Right atrium auricular region (tissue), 2 donors: ENCODE measurements at places on chromosomes 5 and 9. TPM values are rescaled to one million over a fixed set of nuclear protein-coding genes. Genes with fewer than 3 reads are reported as not detected.

GRCh38 chr5:179318221-179318955, 26.9 kb downstream of the ADAMTS2 start:
- no peaks in the 10 kb centered on the region for H3K36me3 ChIP-seq
- no peak for DNase-seq
- H3K27me3 ChIP-seq, result no peaks in the 10 kb centered on the region
- no peak overlapping the region for H3K4me3 ChIP-seq
- peaks cover 33% of the 10 kb centered on the region for H3K4me1 ChIP-seq

GRCh38 chr9:114906922-114907571, 23.3 kb downstream of the TNFSF8 start:
- no peaks in the 10 kb centered on the region for H3K27me3 ChIP-seq
- DNase-seq, result no peak
- no peaks in the 10 kb centered on the region for H3K36me3 ChIP-seq
- H3K27ac ChIP-seq, result no peak overlapping the region

GRCh38 chr9:35906923-35907699, 1.1 kb downstream of the HRCT1 start:
- peak; percentile 87 for DNase-seq
- peak overlapping the region; percentile 96 for H3K27ac ChIP-seq
- no peaks in the 10 kb centered on the region for H3K4me1 ChIP-seq

DNA sequence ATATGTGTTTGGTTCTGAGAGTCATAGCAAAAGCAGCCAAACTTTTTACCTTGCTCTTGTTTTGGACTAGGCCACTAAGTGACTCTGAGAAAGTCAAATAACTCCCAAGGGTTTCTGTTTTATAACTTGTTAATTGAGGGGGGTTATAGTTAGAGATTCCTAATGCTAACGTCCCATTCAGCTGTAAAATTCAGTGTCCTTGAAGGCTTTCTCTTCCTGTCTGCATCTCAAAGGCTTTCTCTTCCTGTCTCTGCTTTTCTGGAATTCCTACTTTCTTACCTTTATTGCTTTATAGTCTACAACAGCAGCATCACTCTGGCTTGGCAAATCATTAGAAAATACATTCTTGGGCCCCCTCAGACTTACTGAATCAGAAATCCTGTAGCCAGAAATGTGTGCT, 479.5 kb upstream of the SEMA6A start:
- no peak for DNase-seq
- H3K27me3 ChIP-seq, result no peaks in the 10 kb centered on the region
- no peaks in the 10 kb centered on the region for H3K4me1 ChIP-seq
- no peaks in the 10 kb centered on the region for H3K36me3 ChIP-seq

GRCh38 chr5:177496070-177496726, 1.2 kb downstream of the PDLIM7 start:
- peak overlapping the region; percentile 93 for H3K4me3 ChIP-seq
- peak overlapping the region; percentile 97 for H3K27ac ChIP-seq
- DNase-seq, result no peak
- peaks cover 26% of the 10 kb centered on the region for H3K36me3 ChIP-seq

DNA sequence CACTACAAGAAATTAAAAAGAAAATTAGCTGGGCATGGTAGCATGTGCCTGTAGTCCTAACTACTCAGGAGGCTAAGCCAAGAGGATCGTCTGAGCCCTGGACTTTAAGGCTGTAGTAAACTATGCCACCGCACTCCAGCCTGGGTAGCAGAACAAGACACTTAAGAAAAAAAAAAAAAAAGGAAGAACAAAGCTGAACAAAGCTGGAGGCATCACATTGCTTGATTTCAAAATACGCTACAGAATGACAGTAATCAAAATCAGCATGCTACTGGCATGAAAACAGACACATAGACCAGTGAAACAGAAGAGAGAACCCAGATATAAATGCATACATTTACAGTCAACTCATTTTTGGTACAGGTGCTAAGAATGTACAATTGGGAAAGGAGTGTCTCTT, 14.5 kb upstream of the OTULIN start:
- no peak overlapping the region for H3K4me3 ChIP-seq
- no peak for DNase-seq

- no peaks in the 10 kb centered on the region for H3K27me3 ChIP-seq
- DNase-seq, result no peak
- peaks cover 17% of the 10 kb centered on the region for H3K4me1 ChIP-seq
- peak overlapping the region; percentile 89 for H3K4me3 ChIP-seq
- H3K27ac ChIP-seq, result peak overlapping the region; percentile 95
Observed at GRCh38 chr9:124940521-124940893, 376 bp downstream of the GOLGA1 start.

DNA sequence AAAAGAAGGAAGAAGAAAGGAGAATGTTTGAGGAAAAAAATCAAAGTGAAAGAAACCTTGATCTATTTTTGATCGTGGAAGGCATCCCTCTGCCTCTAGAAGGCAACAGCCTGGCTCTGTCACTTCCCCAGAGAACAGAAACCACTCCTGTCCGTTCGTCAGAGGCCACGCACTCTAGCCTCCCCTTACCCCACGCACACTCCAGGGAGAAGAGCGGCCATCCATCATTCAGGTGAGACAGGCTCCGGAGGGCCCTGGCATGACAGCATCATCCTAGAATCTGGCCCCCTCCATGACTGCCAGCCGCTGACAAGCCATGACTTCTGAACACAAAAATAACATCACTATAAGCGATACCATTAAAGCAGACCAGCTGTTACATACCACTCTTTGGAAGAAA, 135.8 kb downstream of the ROR2 start:
- H3K27ac ChIP-seq, result no peak overlapping the region
- H3K4me3 ChIP-seq, result no peak overlapping the region
- no peaks in the 10 kb centered on the region for H3K36me3 ChIP-seq
- no peaks in the 10 kb centered on the region for H3K27me3 ChIP-seq
- no peaks in the 10 kb centered on the region for H3K4me1 ChIP-seq
- DNase-seq, result no peak

DNA sequence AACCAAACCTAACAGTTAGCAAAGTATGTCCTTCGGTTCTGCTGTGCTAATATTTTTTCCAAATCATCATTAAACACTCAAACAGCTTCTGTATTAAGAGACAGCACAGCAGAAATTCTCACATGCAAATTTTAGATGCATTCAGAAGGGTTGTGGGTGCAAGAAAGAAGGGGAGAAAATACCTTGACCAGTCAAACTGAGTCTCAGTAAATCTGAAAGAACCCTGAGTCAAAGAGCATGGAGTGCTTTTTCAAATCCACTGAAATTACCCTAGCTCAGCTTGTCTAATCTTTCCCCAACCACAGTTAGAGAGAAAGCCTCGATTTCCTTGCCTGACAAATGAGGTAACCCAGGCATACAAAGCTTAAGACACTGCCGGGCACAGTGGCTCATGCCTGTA, 55.1 kb downstream of the RETREG1 start:
- no peaks in the 10 kb centered on the region for H3K27me3 ChIP-seq
- no peak overlapping the region for H3K4me3 ChIP-seq
- H3K4me1 ChIP-seq, result no peaks in the 10 kb centered on the region
- H3K27ac ChIP-seq, result no peak overlapping the region

TRPM6 gene
- 0.83 TPM for total RNA-seq

C9orf50 gene
- total RNA-seq, result not detected

CD72 gene
- 0.79 TPM for total RNA-seq

PCDHGB2 gene
- total RNA-seq, result 6.7 TPM

TAF11L13 gene
- total RNA-seq, result not detected

PHF24 gene
- total RNA-seq, result not detected

OCLN gene
- 3.2 TPM for total RNA-seq

FBXO4 gene
- 5.4 TPM for total RNA-seq
